ENCODE measurements at places on chromosomes 11 and 22.

- DNase-seq: no peak
These were observed 377.4 kb downstream of the DYNC2H1 start for GRCh38 chr11:103486604-103487003.

DNA sequence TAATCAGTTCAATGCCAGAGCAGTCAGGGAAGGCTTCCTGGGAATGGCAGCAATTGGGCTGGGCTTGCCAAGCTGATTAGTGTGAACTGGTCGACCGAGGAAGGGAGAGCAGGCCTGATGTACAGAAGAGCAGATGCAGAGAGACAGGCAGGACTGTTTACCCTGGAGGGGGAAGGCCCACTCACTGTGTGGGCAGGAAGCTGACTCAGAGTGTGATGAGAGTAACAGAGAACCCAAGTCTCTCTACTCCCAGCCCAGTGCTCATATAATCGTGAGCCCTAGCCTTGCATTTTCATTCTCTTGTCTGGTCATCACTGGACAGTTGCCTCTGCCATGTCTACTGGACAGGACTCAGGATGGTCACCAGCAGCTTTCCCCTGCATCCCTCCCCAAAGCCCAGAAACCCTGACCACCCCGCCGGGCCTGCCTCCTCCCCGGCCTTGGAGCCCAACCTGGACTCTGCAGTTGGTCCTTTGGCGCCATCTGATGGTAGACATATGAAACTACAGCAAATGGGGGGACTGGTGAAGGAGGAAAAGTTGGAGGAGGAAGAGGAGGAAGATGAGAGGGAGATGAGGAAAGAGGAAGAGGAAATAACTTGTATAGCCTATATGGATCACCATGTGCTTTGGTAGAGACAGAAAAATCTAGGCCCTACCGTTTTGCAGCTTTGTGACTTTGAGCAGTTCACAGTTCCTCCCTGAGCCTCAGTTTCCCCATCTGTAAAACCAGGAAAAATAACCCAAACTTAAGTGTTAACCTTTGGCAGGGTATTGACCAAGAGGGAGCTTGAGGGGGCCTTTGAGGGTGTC, 43.4 kb upstream of the PRDM11 start:
- peak; percentile 42 for DNase-seq

DNA sequence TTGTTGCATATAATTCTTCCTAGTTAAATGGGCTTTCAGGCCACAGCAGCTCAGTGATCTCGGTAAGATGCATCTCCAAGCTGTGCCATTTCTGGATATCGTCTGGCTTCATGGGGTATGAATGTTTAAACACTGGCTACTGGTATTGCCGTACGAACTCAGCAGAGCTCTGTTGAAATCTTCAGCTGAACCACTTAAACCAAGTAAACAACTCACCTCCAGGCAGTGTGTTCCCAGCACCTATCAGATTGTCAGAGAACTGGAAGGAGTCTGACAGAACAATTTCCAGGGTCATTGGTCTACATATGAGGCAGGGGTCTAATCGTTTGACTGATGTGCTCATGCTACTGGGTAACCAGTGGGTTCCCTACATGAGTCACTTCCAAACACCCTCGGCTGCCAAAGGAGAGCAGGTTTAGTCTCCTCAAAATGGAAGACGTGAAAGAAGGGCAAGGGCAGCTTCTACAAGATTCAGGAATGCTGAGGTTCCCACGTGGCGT, 93.2 kb upstream of the BMAL1 start:
- no peak for DNase-seq

DNA sequence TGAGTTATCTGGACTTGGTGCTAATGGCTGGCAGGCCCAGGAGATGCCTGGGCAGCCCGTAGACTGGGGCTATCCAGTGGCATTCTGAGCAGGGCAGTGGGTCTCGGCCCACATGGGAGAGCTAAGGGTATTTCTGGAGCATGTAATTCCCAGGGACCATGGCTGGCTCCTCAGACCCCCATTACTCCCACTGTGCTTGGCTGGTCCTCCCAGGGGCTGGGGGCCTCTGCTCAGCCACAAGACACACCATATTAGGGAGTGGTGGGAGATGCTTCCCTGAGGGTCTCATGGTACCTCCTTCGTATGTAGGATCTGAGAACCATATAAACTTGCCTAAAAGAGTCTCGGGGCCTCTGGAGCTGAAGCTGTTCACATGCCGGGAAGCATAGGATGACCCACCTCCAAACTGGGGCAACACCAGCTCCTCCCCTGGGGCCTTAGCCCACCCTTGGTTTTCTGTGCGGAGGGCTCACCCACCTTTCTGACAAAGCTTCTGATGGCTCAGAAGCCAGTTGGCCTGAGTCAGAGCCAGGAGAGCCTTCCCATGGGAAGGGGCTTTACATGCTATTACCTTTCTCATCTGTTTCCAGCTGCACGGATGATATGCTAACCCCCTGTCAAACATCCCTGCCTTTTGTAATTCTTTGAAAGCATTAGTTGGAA, 9.5 kb upstream of the FTH1 start:
- DNase-seq: no peak

Data from activated CD4-positive, alpha-beta T cell treated with anti-CD3 and anti-CD28 coated beads for 24 hours (primary cell).